ENCODE measurements at places on chromosomes 1 and 21.
A peak's percentile ranks its signal among the peaks of the same experiment; 100 is the strongest.

DNA sequence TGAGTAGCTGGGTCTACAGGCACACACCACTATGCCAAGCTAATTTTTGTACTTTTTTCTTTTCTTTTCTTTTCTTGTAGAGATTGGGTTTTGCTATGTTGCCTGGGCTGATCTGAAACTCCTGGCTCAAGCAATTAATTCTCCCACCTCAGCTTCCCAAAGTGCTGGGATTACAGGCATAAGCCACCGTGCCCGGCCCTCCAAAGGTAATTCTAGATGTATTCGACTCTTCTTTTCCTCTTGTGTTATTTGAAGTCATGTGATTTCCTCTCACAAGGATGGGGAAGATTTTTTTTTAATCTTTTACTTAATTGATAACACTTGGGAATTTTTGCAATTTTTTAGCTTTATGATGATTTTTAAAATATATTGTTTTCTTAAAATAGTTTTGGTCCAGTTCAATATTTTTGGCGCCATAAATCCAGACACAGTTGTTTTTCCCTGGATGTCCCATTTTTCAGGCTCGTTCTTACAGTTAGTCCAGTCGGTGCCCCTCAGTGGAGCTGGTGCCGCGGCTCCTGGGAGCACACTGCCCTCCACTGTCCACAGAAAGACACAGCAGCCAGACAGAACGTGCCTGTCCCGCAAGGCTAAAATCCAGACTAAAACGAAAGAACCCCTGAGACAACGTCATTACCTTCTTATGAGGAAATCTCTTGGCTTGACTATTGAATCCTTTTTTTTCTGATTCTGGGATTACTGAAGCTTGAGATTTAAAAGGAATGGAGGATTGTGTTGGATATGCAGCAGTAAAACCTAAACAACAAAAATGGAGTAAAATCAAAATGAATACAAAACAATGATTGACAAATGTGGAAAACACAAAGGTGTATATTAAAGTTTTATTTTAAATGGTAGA lies 22.4 kb downstream of the STPG1 start:
- DNase-seq = peak; percentile 91

GRCh38 chr1:216560527-216560926 lies 137.3 kb upstream of the USH2A start:
- DNase-seq = no peak

- no peak for DNase-seq
These were observed 120.7 kb upstream of the SGIP1 start for GRCh38 chr1:66413136-66413837.

GRCh38 chr1:203678943-203679661 lies 52.5 kb downstream of the ATP2B4 start:
- no peak for DNase-seq

Data from fibroblast of mammary gland (primary cell).